Stimulated activated CD8-positive, alpha-beta memory T cell treated with anti-CD3 and anti-CD28 coated beads, Interleukin-4, amount 100 ng/mL, for 48 hours (primary cell): ENCODE measurements at places on chromosomes 6 and 20.

- no peak for DNase-seq
Observed at GRCh38 chr20:63155266-63156165, 60.4 kb downstream of the YTHDF1 start.

GRCh38 chr20:34768096-34768495 lies 57.4 kb downstream of the NCOA6 start:
- DNase-seq, result no peak

DNA sequence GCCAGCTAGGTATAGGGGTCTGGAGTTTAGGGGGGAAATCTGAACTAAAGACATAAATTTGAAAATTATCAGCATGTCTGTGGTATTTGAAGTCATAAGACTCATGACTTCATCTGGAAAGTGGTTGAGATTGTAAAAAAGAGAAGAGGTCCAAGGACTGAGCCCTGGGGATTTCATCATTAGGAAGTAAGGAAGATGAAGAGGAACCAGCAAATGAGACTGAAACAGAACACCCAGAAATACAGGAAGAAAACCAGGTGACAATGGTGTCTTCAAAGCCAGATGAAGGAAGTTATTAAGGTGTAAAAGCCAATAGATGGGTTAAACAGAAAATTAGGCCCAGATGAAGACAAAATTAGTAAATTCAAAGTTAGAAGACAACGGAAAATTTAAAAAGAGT lies 49.1 kb upstream of the UBR2 start:
- DNase-seq, result no peak

- DNase-seq, result no peak
Observed at GRCh38 chr20:56610098-56610497, 19.0 kb upstream of the TFAP2C start.

GRCh38 chr6:111894951-111895350 lies 21.7 kb upstream of the FYN start:
- DNase-seq, result no peak

DNA sequence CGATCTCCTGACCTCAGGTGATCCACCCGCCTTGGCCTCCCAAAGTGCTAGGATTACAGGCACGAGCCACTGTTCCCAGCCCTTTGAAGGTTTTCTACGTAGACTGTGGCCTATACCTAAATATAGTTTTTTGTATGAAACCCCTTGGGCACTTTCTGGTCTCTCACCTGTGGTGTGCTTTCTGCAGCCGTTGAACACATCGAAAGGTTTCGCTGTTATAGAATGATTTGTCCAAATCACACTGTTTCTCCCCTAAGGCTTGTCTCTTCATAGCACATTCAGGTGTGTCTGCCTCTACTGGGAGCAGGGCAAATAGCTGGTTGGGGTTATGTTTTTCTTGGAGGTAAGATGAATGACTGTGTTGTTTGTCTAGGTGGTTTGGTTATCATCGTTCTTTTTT lies 597.9 kb downstream of the RNF144B start:
- DNase-seq, result no peak

DNA sequence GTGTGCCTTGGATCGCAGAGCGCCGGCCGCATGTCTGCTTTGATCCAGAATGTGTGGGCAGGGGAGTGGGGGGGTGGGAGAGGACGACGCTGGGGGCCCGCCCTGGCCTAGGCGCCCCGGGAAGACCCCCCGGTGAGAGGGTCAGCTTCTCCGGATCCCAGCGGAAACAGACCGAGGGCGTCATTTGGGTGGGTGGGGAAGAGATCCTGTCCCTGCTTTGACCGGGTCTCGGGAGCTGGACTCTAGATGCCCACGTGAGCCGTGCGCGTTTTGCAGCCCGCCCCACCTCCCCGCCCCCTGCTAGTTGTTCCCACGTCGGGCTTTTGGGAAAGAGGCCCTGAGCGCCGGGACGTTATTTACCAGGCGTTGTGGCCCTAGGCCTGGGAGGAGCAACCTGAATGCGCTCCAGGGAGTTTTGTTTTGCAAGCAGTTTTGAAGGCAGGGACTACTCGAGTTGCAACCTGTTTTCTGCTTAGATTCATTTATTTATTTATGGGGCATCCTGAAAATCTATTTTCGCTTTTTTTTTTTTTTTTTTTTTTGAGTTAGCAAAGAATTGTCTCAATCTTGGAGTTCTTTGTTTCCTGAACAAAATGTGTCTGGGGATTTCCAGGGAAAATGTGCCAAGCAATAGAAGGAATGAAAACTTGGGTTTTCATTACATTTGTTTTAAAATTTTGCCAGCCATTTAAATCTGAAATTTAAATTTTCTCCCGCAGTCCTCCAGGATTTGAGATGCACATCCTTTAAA lies 1.6 kb downstream of the DSP start:
- DNase-seq, result no peak

DNA sequence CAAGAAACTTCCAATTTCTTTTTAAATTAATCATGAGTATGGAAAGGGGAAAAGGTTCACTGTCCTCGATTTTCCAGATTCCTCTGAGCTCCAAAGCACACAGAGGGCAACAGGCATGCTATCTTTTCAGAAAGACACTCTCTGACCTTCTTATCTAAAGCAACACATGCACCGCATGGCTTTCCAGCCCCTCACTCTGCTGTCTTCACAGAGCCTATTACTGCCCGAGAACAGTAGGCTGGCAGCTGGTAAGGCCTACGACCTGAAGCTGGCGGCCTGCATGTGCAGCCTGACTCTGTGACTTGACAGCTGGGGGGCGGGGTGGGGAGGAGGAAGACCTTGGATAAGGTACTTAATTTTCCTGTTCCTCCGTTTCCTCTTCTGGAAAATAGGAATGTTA lies 86.3 kb downstream of the ELOVL4 start:
- DNase-seq, result no peak

DNA sequence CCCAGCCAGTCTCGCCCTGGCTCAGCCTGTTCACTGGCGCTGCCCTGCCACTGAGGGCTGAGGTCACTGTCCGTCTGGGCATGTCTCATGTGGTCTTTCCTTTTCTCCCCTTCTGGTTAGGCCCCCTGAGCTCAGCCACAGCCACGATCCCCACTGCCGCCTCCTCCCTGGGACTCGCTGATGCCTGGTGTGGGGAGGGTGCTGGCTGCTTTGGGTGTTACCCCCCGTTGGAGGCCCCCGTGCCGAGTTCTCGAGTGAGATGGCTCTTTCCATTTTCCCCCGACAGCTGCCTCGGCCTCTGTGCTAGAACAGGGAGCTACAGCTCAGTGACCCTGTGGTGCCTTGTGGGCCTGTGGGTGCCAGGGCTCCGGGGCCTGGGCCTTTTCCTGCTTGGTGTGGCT lies 14.9 kb upstream of the TCFL5 start:
- DNase-seq, result no peak

DNA sequence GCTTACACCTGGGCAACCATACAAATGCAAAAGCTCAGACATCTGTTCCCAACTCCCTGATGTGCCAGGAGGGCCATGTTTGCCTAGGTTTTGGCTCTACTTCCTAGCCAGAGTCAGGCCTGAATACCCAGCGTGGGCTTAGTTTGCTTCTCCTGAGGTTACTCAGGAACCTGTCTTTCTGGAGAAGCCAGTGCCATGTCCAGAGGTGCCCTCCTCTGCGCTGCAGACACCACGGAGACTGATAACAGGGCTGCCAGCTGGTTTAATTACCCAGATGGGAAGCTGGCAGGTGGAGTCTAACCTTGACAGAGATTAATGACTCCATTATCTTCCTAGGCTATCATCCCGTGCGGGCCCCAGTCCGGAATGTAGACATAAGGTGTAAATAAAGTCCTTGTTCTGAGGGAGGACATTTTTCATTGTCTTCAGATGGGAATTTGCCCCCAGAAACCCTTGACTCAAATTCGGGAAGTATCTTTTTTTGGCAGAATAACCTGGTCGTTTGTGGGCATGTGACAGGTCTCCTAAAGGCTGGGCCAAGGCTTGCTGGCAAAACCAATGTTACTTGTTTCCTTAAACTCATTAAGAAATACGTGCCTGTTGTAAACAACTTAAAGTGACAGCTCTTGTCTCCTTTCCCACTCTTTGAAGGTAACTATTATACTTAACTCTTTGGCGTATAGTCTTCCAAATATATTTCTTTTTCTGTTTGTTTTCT lies 29.2 kb upstream of the ZNFX1 start:
- no peak for DNase-seq

DNA sequence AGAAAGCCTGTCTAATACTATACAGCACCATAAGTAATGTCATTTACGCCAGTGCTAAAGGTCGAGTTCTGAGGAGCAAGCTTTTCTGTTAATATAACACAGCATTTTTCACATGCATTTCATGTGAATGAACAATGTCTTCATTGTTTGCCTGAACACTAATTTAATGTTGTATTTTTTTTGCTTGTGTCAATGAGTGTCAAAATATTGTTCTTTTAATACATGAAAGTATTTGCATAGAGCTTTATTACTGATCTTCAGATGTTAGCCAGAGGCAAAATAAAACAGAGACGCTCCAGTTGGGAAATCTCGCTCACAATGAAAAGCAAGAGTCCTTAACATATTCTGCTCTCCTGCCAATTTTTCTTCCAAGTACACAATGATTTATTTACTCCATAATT lies 151.8 kb downstream of the FOXC1 start:
- no peak for DNase-seq

GRCh38 chr6:91433660-91434534 lies 847.0 kb upstream of the MAP3K7 start:
- DNase-seq, result no peak

GRCh38 chr6:90098001-90098531 lies 198.6 kb downstream of the BACH2 start:
- DNase-seq, result no peak

GRCh38 chr6:21023210-21023609 lies 489.0 kb downstream of the CDKAL1 start:
- no peak for DNase-seq

- DNase-seq, result peak; percentile 11
Observed at GRCh38 chr6:159117563-159117962, 51.6 kb upstream of the FNDC1 start.
